ENCODE measurements at places on chromosomes 7 and 10. TPM values are rescaled to one million over a fixed set of nuclear protein-coding genes. Genes with fewer than 3 reads are reported as not detected.

GRCh38 chr7:129575699-129576098, 35.8 kb upstream of the NRF1 start:
- no peak for DNase-seq

LRRC61 gene
- total RNA-seq = 9.8 TPM

GRCh38 chr10:119688033-119688508, 36.9 kb downstream of the BAG3 start:
- DNase-seq = no peak

SPDYE2 gene
- 0.16 TPM for total RNA-seq

- DNase-seq = no peak
These were observed 6.4 kb downstream of the NFKB2 start for GRCh38 chr10:102401735-102402511.

DNA sequence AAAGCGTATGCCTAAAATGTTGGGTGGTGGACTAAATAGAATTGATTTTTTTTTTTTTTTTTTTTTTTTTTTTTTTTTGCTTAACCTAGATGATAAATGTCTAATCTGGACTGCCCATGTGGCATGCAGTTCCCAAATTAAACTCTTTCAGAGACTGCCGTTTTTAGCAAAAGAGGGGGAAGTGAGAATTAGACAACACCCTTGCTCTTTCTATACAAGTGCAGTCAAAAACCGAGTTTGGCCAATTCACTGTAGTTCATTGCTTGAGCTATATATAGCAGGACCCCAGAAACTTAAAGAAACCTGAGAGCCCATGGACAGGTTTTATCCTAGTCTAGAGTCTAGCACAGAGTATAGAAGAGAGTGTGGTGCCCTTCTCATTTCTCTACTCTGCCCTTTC, 141.9 kb downstream of the GRM3 start:
- DNase-seq = no peak

DNA sequence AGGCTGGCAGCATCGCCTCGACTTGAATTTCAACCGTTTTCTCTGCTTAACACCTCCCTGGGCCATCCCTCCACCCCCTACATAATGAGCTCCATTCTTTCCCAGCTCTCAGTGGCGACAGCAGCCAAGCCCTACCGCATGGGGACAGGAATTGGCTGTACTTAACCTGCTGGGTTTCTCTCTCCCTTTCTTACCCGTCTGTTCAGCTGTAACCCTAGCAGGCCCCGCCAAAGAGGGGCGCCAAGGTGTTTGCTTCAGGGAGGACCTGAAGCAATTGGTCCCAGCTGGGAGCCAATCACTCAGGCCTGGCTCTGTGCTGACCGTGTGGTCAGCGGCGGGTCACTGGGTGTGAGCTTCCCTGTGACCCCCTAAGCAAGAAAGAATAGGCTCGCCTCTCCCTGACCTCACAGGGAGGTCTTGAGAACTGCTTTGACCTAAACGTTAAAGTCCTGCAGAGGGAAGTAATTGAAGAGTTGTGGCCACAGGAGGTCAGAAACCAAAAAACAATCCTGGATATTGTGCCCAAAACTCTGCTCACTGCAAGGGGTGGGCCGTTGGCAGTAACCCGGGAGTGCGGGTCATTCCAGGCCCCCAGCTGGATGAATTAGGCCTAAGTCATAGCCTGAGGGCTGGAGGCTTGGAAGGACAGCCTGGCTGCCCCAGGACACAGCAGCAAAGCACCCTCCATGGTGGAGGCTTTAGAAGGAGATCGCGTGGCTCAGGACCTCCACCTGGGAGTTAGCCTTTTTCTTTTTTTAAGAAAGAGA, 114.6 kb downstream of the ITIH5 start:
- DNase-seq = no peak

GRCh38 chr10:14560274-14560673, 214.4 kb downstream of the FAM107B start:
- no peak for DNase-seq

NPTX2 gene
- total RNA-seq = 3.8 TPM

- DNase-seq = no peak
These were observed 126.6 kb upstream of the BET1 start for GRCh38 chr7:94130716-94131115.

DNA sequence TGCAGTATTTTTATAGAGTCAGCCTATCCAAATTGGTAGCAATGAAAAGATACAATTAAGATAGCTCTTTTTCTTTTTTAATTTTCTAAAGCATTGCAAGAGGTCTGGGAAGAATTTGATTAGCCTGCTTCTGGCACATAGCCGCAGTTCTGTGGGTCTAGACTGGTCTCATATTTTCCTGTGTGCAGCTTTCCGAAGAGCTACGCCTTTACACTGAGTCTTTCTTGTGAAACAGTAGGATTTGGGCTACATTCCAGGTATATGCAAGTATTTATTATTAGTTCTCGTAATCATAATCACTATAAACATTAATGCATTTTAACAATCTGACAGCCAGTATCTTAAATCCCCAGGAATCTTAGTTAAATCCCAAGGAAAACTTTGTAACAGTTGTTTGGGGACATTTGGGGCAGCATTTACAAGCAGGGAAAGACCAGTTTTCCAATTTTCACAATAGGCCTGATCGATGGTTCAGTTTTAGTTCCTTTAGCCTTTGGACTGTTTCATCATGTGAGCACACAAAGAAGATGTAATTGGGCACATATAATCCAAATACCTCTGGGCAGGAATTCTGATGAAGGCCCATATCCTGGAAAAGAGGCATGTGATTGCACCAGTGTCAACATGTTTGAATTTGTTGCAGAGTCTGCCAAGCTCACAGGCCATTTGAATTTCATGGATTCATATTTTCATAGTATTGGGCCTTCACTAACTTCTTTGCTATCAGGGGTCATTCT, 287.3 kb downstream of the INHBA start:
- no peak for DNase-seq

TCAF2 gene
- total RNA-seq = 1.4 TPM

DNA sequence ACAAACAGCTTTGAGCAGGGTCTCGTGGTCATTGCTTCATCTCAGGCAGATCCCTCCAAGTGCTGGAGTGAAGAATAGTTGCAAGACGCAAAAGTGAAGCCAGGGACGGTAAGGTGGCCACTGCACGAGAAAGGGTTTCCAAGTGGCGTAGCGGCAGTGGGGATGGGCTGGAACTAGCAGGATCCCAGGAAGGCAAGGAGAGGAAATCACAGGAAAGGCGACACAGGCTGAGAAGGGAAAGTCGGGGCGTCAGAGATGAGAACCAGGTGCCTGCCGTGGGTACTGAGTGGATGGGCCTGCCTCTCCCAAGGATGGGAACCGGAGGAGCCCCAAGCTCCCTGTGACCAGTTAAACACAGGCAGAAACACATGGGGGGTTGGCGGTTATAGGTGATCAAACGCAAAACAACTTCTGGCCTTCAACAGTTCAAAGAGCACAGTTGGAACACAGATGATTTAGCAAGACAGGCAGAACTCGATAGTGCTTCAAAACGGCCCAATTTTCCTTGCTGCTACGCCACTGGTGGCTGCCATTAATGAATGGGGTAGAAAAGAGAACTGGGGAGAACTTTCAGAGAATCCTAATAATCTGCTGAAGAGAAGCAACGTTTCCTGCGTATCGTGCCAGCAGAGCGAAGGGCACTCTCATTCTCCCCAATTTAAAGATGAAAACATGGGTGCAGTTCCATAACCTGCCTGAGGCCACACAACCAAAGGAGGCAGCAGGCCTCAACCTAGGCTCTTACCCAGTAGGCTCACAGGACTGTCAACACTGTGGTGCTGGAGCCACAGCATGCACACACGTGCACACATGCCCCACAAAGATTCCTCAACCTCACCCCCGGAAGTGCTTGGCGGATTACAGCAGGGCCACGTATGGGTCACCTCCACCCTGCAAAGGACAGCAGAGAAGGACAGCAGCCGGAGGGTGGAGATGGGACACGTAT, 61.9 kb downstream of the MAD1L1 start:
- DNase-seq = peak; percentile 32

CALML3 gene
- total RNA-seq = not detected

ANKRD1 gene
- 3,842 TPM for total RNA-seq

DNA sequence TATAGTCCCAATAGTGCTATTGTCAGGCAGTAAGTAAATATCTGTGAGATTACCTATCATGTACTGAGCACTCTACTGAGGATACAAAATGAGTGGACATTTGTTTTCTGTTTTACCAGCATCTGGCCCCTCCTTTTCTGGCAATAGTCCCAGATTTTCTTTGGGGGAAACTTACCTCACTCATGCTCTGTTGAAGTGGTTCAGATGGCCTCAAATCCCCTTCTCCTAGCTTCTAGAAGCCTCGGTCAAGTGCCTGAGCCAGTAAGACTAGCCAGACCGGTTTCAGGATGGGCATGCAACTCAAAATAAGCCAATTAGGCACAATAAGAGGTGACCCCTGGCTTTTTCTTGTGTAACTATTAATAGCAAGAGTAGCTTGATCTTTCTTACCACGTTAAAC, 19.7 kb downstream of the TRDMT1 start:
- DNase-seq = no peak

DNA sequence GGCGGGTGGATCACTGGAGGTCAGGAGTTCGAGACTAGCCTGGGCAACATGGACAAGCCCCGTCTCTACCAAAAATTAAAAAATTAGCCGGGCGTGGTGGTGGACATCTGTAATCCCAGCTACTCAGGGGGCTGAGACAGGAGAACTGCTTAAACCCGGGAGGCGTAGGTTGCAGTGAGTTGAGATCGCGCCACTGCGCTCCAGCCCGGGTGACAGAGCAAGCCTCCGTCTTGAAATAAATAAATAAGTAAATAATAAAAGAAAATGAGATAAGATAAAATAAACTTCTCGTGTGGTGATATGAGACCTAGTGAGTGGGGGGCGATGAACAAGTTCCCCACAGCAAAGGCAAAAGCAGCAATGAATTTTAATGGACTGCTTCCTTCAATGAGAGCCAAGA, 33.6 kb upstream of the LMTK2 start:
- no peak for DNase-seq

DNA sequence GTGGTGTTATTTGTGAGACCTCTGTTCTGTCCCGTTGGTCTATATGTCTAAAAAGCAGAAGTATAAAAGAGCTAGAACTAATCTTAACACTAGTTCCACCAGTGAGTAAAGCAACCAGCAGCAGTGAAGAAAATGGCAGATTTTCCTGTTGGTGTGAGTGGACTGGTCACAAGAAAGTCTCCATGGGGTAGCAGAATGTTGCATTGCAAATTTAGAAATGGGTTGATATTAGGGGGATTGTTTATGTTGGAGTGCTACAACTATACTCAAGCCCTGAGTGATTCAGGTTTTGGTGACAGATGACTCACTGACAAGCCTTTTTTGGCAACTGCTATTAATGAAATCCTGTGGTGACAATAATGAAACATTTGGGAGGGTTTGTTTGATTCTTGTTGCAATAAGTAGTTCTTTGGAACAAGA, 5.6 kb downstream of the AVL9 start:
- DNase-seq = no peak

CH25H gene
- total RNA-seq = 0.98 TPM

MYL10 gene
- total RNA-seq = not detected

DNA sequence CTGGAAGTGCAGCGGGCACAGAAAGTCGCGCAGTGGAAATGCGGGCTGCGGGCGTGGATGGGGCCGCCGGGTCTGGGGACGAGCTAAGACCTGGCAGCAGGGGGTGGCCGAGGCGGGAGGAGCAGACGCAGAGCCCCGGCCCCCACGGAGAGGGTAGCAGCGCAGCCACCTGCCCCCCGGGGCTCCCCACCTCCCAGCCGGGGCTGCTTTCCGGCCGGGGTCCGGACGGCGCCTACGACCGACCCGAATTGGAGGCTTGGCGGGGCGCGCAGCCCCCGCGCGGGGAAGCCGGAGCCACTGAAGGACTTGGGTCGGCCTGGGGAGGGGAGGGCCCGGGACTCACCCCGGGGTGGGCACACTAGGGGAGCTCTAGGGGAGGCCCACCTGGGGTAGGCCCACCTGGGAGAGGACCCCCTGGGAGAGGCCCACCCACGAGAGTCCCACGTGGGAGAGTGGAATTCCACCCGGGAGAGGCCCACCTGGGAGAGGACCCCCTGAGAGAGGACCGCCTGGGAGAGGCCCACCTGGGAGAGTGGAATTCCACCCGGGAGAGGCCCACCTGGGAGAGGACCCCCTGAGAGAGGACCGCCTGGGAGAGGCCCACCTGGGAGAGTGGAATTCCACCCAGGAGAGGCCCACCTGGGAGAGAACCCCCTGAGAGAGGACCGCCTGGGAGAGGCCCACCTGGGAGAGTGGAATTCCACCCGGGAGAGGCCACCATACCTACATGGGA, 854 bp upstream of the CFAP46 start:
- no peak for DNase-seq

ARHGEF5 gene
- 5.0 TPM for total RNA-seq

ADAMTS14 gene
- not detected for total RNA-seq

DNA sequence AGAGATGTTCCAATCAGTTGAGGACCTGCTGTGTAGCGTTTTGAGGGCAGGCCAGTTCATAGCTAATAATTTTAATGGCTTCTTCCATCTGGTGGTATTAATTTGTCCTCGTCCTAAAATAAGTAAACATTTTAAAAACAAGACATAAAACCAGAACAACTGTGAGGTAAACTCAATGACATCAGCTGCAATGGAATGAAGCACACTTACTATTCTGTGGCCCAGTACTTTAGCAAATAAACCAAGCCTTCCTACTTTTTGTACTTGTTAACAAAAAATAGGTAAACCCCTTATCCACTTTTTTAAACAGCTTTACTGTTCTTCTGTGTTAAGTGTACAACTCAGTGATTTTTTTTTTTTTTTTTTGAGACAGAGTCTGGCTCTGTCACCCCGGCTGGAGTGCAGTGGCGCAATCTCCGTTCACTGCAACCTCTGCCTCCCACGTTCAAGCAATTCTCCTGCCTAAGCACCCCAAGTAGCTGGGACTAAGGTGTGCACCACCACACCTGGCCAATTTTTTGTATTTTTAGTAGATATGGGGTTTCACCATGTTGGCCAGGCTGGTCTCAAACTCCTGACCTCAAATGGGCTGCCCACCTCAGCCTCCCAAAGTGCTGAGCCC, 28.9 kb upstream of the FZD1 start:
- DNase-seq = no peak

CNPY1 gene
- not detected for total RNA-seq

ASB15 gene
- 18.6 TPM for total RNA-seq

NEUROD6 gene
- total RNA-seq = not detected

DNA sequence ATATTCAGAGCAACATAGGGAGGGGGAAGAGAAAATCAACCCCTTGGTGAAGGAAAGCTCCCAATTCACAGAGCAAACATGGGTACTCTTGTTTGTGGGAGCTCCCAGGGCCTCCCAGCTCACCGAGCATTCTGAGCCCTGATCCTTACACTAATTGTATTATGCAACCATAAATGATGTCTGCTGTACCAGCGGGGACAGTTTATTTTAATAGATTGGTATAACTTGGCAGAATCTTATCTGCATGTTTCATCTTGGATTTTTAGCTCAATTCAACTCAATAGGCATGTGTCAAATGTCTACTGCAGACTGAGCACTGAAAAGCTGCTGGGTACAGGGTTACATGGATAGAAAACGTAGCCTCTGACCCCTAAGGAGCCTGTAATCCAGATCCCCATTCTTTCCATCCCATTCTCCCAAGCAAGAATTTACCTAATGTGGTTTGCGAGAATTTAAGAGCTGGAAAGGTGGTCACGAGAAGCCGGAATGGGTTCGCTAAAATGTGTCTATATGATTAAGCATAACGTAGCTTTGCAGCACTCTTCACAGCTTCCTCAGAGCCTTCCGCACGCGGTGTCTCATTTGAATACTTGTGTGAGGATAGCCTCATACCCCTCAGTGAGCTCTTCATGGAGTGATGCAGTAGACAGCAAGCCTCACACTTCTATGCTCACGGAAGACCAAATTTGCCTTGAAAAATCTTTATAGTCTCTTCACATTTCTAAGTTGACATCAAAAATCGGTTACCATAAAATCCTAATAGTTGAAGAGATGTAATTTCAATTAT, 18.3 kb downstream of the EGFR start:
- no peak for DNase-seq
